Left kidney (tissue), 8 donors: ENCODE measurements at places on chromosomes 6 and 20. TPM values are rescaled to one million over a fixed set of nuclear protein-coding genes. Genes with fewer than 3 reads are reported as not detected.

DNA sequence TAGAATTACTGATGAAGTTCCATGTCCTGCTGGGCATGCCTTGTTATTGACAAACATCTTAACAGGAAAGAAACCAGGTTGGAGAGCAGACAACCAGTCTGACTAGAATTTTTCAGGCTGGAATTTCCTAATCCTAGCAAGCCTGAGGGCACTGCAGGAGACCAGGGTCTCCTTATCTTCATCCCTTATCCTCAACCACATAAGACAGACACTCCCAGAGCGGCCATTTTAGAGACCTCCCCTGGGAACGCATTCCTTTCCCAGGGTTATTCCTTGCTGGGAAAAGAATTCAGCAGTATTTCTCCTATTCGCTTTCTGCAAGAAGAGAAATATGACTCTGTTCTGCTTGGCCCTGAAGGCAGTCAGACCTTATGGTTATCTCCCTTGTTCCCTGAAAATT, 803.7 kb downstream of the GRIK2 start:
- DNase-seq, result no peak

- no peak for DNase-seq
Observed at GRCh38 chr6:53645859-53646258, 19.7 kb downstream of the KLHL31 start.

TRIM38 gene
- polyA plus RNA-seq, result 14.1 TPM

GRCh38 chr6:37680668-37681067, 17.0 kb downstream of the MDGA1 start:
- DNase-seq, result no peak

SIRPB2 gene
- 0.88 TPM for polyA plus RNA-seq

- no peak for DNase-seq
Observed at GRCh38 chr20:38055848-38056247, 22.3 kb downstream of the RPRD1B start.

DNA sequence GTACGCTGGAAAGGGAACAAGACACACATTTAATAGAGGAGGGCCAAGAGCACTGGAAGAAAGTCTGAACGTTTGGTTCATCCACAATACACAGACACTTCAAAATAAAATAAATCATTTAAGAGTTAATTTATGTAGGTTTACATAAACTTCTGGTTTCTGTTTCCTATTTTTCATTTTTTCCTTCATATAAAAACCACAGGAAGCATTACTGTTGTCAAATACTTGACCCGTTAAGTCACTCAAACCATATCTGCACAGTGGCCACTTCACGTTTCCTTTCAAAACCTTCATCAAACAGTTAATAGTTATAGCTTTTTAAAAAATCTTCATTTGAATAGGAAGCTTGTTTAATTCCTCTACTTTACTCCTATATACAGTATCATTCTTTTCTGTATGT, 257.6 kb upstream of the THEMIS start:
- DNase-seq, result no peak

DNA sequence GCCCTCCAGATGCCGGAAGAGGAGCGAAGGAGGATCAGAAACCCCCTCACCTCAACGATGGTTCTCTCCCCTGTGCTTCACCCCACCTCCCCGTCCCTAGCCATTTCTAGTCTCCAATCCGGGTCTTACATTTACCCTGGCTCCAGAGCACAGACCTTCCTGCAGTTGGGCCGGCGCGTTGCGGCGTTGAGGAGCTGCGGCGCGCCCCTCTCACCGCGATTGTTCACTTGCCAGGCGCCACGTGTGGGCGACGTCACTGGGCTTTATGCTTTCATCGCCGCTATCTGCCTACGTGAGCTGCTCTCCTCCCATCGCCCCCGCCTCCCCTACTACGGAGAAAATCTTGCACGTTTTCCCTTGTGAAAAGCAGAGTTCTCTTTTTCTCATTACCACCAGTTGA, at the start of gene CRISP2:
Gene CRISP2 (minus strand): TSS at position 198 of the 400 bp plus-strand sequence. CDS start 4,347 bp downstream, outside the sequence.
- peak; percentile 7 for DNase-seq

DNA sequence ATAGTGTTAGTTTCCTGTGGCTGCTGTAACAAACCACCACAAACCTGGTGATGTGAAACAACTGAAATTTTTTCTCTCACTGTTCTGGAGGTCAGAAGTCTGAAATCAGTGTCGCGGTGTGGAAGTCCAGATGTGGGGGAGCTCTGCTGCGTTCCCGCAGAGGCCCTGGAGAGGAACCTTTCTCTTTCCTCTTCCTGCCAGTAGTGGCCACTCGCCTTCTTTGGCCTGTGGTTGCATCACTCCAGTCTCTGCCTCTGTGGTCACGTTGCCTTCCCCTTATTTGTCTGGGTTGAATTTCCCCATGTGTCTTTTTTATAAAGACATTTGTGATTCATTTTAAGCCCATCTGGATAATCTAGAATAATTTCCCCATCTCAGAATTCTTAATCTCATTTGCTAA, 295.5 kb upstream of the FLRT3 start:
- DNase-seq, result no peak

DNA sequence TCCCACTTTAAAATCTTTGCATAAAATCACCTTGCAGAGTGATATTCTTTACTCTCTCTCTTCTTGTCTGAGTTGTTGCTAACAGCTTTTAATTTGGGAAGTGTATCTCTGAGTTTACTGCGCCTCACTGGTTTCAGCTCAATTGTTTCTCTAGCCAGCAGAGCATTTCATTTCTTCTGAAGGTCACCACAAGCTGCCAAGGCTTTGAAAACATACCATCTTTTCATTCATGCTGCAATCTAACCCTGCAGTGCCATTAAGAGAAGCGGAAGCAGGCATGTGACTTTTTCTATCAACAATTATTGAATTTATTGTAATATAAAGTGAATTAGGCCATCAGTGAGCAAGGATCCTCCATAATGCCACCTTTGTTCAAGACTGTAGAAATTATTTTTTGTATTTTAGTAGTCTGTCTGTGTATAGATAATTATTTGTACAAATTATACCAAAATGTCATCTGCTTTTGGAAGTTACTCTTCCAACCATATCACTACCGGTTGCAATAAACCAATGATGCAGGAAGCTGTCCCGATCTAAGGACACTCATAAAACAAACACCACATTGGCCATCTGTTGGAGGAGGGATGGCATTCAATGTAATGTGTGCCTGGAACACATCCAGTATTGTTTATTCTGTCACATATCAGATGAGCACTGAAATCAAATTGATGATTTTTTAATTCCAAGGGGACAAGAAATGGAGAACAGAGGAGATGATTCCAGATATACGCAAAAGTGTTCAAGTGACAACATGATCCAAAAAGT, 26.8 kb downstream of the HS3ST5 start:
- DNase-seq, result no peak

DNA sequence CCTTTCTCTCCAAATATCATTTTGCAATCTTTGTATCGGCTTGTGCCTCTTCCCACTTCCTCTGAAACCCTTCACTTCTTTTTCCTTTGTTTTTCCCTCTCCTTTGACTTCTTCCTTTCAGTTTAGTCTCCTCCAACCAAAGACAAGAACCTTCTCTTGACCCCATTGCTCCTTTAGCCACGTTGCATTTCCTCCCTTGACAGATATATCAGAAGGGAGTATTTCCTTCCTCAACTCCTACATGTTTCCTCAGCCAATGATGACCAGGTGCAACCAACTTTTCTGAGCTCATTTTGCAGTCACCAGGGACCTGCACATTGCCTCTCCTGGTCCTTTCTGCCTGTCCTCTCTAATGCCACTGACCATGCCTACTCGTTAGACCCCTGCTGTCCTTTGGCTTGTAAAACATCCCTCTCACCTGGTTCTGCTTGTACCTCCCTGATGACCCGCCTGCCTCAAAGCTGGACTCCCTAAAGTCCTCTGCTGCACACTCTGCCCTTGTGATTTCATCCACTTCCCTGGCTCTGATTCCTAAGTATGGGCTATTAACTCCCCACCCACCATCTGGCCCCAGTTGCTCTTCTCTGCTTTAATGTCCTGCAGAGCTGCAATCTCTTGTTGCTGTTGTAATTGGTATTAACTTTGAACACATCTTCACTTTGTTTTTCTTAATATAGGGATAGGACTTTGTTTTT, 27.4 kb downstream of the SLC22A16 start:
- no peak for DNase-seq

GRCh38 chr6:146210406-146211083, 181.7 kb downstream of the GRM1 start:
- no peak for DNase-seq

DNA sequence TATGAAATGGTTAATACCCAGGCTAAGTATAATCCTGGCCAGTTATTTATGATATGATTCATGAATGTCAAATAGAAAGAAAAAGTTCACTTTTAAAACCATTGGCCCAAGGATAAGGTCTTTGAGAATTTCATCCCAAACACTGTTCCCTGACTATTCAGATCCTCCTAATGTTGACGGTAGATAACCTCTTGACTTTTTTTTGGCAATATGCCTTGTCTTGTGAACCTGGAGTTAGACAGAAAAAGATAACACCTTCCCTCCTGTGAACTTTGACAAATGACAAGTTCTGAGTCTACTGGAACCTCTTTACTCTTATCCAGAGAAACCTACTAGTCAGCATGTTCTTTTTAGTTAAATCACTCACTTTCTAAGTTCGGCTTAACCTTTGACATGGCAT, 166.8 kb upstream of the PREP start:
- no peak for DNase-seq

DNA sequence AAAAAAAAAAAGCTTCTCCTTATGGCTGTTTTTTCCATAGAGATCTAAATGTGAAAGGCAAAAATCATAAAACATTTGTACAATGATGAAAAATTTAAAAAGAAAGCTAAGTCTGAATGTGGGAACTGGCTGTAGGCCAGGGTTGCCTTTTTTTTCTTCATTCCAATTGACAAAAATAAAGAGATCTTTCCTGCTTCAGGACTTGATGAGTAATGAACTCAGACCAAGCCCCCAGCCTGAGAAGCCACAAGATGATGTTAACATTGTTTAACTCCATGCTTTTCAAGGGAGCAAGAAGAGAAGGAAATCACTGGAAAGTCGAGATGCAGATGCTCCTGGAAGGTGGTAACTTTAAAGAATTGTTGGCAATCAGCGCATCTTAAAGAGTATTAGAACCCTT, 41.4 kb downstream of the TRMT6 start:
- DNase-seq, result no peak

BTNL2 gene
- 3.4 TPM for polyA plus RNA-seq

GRCh38 chr20:35502352-35502751, 27.1 kb downstream of the C20orf173 start:
- DNase-seq, result no peak

DNA sequence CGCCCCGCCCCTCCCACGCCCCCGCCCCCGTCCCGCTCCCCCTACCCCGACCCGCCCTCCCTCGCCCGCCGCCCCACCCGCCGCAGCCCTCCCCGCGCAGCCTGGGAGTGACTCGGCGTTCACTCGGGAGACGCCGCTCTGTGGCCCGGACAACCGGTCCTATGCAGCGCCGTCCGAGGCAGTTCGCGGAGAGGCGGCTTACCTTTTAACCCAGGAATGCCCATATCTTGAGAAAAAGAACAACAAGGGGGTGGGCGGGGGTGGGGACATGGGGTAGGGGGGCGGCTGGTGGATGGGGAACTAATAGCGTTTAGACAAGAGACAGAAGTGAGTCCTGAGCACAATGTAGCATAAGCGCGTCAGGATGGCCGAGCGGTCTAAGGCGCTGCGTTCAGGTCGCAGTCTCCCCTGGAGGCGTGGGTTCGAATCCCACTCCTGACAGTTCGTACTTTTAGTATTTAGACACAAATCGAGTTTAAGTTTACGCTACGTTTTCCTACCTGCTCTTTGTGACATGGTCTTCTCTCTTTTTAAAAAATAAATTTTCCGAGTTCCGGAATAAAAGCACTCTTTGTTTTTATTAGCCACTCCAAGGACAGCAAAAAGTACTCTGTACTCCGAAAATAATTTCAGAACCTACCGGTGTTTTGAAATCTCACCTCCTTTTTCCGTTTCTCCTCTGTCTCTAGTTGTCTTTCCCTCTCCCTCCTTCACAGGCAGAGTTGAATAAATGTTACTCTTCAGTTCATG, 17.1 kb upstream of the HMGN4 start:
- DNase-seq, result peak; percentile 90

GRCh38 chr6:169957351-169957963, 206.0 kb downstream of the ERMARD start:
- no peak for DNase-seq

MRPL14 gene
- polyA plus RNA-seq, result 33.7 TPM

DNA sequence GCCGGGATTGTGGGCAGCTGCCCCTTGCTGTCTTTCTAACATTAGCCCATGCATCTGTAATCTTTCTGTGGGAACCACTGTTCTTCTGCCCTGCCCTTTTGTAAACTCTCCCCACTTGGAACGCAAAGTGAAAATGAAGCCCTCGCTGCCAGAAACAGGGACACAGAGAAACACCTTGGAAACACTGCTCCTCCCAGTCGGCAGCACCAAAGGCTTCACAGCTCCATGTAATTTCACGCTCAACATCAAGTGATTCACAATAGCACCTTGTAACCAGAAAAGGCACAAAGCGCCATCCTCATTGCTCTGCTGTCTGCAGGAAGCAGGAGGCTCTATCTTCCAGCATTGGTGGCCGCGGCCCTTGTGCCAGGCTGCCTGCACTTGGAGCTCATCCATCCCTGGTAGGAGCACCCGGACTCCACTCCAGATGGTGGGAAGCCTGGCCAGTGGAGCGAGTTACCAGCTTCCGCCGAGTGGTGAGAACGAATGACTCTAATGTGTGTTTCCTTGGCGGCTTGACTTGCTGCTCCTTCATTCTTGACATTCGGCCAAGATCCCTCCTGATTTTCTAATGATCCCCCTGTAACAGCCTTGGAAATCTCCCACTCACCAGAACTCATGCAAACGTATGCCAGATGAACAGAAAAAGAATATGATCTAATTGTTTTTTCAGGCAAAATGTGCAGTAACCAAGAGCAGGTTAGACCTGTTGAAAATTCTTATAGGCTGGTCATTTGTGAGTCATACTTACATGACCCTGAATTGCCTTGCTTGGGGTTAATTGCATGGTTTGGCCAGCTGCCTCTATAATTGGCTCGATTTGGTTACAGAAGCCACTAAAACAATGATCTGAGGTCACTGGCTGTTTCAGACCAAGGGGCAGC, 169.1 kb upstream of the CDYL start:
- DNase-seq, result peak; percentile 15

DNA sequence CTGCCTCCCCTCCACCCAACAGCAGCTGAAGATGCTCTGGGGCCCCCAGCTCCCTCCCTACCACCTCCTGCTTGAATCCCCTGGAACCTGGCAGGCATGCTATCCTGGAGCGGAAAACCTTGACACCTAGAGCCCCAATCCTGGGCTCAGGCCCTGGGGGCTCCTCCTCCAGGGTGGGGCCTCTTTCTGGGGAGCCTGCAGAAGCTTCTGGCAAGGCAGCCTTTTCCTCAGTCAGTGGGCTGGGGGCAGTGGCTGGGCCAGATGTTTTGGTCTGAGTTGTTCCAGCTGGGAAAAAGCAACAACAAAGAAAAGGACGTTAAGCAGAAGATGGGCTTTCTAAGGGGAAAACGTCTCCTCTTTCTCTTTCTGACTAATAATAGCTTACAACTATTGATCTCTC, 21.1 kb downstream of the KIAA1755 start:
- no peak for DNase-seq

LPA gene
- polyA plus RNA-seq, result 0.30 TPM

GRCh38 chr6:88780714-88781389, 182.6 kb downstream of the RNGTT start:
- peak; percentile 53 for DNase-seq

GRCh38 chr20:49046087-49046900, at the start of gene CSE1L:
Gene CSE1L, plus strand, starts transcription at chr20:49046312. Its CDS starts 12,152 bp downstream, at chr20:49058464.
- peak; percentile 94 for DNase-seq

- peak; percentile 48 for DNase-seq
Observed at GRCh38 chr6:145813285-145814034, 1.1 kb downstream of the FBXO30 start.

GRCh38 chr20:38751360-38751976, 3.2 kb downstream of the ACTR5 start:
- no peak for DNase-seq
